ENCODE measurements at places on chromosomes 3 and 15. TPM values are rescaled to one million over a fixed set of nuclear protein-coding genes. Genes with fewer than 3 reads are reported as not detected.

The NRG4 gene
- not detected for total RNA-seq

The CLDN11 gene
- not detected for total RNA-seq

The RTP1 gene
- not detected for total RNA-seq

The PIGZ gene
- total RNA-seq, result 3.1 TPM

The IQCF5 gene
- total RNA-seq, result not detected

The ADAMTS7 gene
- 36.4 TPM for total RNA-seq

The CTDSPL gene
- 108 TPM for total RNA-seq

The ABHD17C gene
- 5.1 TPM for total RNA-seq

The SAMD7 gene
- total RNA-seq, result not detected

The TMCO5A gene
- not detected for total RNA-seq

The EXD1 gene
- total RNA-seq, result not detected

The IGSF10 gene
- total RNA-seq, result 0.13 TPM
